CD4-positive, alpha-beta T cell (primary cell): ENCODE measurements at places on chromosomes 4 and X. TPM values are rescaled to one million over a fixed set of nuclear protein-coding genes. Genes with fewer than 3 reads are reported as not detected.

- no peak for DNase-seq
Measured at GRCh38 chr4:70741867-70742658, 20.3 kb downstream of the RUFY3 start.

DNA sequence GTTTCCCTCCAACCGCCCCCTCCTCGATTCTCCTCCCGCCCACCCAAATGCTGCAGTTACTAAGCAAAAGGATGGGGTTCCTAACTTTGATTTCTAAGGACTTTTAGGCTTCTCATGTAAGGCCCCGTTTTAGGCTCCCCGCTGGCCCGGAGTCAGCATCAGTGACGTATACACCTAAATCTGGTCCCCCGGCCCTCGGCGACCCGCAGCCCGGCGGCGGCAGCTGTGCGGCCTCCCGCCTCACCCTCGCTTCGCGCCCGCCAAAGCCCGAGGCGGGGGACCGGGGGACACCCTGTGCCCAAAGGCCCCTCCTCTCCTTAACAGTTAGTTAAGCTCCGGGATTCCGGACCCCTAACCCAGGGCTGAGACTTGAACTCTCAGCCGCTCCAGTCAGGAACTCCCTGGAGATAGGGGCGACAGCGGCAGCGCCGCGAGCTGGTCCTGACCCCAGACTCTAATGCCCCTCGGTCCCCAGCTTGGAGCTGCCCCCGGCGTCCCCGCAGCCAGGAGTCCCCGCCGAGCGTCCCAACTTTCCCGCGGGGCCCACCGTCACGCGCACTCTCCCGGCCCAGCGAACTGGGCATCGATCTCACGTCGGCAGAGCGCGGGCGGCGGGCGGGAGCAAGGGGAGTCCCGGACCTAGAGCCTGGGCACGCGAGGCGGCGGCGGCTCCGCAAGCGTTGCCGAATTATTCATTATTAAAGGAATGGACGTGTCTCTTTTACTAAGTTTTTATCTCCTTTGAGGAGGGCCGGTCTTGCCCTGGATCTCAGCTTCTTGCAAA lies 1.5 kb upstream of the NR3C2 start:
- DNase-seq = peak; percentile 15

- DNase-seq = no peak
Measured at GRCh38 chr4:120290553-120290952, 223.9 kb upstream of the MAD2L1 start.

Gene BST1
- 1.0 TPM for total RNA-seq

Gene SMAD1
- total RNA-seq = 9.7 TPM

GRCh38 chr4:40255393-40256281 lies 58.8 kb downstream of the RHOH start:
- DNase-seq = no peak

GRCh38 chr4:58138786-58139668 lies 1028.8 kb upstream of the IGFBP7 start:
- no peak for DNase-seq

GRCh38 chr4:2799971-2800690 lies 7.2 kb downstream of the SH3BP2 start:
- peak; percentile 32 for DNase-seq

Gene CD40LG
- 47.6 TPM for total RNA-seq

DNA sequence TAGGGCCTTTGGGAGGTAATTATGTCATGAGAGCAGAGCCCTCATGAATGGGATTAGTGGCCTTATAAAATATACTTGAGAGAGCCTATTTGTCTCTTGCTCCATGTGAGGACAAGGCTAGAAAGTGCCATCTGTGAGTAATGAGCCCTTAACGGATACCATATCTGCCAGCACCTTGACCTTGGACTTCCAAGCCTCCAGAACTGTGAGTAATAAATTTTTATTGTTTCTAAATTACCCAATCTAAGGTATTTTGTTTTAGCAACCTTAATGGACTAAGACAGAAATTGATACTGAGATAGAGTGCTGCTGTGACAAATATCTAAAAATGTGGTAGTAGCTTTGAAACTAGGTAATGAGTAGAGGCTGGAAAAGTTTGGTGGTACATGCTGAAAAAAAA lies 285.0 kb upstream of the DIPK2B start:
- no peak for DNase-seq

DNA sequence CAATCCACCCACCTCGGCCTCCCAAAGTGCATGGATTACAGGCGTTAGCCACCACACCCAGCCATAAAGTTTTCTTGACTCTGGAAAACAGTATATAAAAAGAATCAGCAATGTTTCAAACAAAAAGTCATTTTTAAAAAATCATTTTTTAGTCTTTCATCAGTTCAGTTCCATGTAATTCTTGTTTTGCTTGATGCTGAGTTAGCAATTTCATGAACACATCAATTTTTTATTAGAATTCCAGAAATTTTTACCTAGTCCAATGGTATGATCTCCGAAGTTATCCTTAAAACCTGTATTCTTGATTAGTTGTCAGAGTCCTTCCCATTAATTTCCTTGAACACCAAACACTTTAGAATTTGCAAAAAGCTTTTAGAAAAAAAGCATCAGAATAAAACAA lies 56.8 kb downstream of the RCHY1 start:
- no peak for DNase-seq

DNA sequence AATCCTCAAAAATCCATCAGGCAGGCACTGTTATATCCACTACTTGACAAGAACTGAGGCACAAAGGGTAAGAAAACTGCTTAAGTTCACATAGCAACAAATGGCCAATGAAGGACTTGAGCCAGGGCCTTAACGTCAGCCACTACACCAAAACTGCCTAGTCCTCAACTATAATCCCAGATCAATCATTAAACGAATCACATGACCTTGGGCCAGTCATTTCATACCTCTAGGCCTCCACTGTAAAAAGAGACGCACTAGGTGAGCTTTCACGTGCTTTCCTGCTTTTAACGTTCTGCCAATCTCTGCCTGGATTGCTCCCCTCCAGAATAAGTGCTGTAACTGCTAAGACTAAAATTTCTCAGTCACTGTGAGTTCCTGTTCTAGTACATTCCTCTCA lies 54.7 kb downstream of the RHOXF2B start:
- no peak for DNase-seq

- peak; percentile 2 for DNase-seq
Measured at GRCh38 chr4:8334786-8335460, 65.4 kb downstream of the HTRA3 start.

- DNase-seq = peak; percentile 13
Measured at GRCh38 chr4:950136-951020, 18.1 kb downstream of the TMEM175 start.

Gene CXCL6
- not detected for total RNA-seq

DNA sequence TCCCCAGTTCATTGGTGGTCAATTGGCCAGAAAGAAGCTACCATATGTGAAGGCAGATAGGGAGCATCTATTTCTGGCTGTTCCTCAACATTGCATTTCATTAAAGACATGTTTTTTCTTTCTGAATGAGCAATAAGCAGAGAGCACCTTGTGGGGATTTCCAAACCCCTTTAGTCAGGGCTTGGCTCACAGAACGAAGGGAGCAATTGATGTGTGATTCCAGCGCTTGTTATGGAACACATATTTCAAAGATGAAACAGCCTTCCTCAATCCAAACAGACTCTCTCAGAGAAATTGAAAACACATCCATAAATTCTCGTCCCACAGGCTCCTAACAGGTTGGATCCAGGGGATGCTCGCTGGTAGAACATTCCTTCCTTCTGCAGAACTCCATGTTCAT lies 84.1 kb downstream of the CLCN4 start:
- no peak for DNase-seq

GRCh38 chr4:153684182-153684970 lies at the start of gene TLR2:
TLR2 (plus strand) TSS chr4:153684280; CDS start chr4:153702908, 18,628 bp downstream.
- peak; percentile 48 for DNase-seq

GRCh38 chr4:102345795-102346100 lies 466 bp upstream of the SLC39A8 start:
- DNase-seq = no peak

GRCh38 chrX:10474510-10474909 lies 145.9 kb downstream of the MID1 start:
- DNase-seq = no peak

Gene NR3C2
- total RNA-seq = 31.6 TPM

GRCh38 chr4:161208564-161208963 lies 955.2 kb downstream of the FSTL5 start:
- no peak for DNase-seq

DNA sequence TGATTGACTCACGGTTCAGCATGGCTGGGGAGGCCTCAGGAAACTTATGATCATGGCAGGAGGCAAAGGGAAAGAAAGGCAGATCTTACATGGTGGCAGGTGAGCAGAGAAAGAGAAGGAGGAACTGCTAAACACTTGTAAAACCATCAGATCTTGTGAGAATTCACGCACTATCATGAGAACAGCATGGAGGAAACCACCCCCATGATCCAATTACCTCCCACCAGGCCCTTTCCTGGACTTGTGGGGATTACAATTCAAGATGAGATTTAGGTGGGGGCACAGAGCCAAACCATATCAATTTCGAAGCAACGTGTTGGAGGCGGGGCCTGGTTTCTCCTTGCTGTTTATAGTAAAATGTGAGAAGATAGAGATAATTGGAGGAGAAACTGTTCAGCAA lies 167.4 kb downstream of the GABRB1 start:
- no peak for DNase-seq
